ENCODE measurements at places on chromosomes 5 and 9.

- no peak for DNase-seq
Observed at GRCh38 chr9:84207491-84207951, 133.0 kb downstream of the SLC28A3 start.

DNA sequence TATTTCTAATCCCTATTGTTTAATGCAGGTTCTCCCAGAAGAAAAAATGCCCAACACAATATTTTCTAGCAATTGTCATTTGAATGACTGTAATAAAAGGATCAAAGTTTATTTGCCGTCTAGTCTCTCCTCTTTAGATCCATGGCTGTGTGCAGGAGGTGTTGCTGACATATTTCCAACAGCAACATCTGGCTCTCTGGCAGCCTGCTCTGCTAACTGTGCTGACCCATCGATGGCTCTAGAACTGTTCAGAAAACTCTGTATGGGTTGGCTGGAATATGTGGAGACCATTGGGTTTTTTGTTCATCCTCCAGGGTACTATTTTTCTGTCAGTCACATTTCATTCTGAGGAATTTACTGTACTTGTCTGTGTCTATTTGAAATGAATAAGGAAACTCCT lies 202.0 kb upstream of the SLC27A6 start:
- no peak for DNase-seq

GRCh38 chr9:78393340-78393739 lies 96.4 kb downstream of the PSAT1 start:
- no peak for DNase-seq

- DNase-seq, result no peak
Observed at GRCh38 chr5:22614486-22615094, 238.6 kb downstream of the CDH12 start.

DNA sequence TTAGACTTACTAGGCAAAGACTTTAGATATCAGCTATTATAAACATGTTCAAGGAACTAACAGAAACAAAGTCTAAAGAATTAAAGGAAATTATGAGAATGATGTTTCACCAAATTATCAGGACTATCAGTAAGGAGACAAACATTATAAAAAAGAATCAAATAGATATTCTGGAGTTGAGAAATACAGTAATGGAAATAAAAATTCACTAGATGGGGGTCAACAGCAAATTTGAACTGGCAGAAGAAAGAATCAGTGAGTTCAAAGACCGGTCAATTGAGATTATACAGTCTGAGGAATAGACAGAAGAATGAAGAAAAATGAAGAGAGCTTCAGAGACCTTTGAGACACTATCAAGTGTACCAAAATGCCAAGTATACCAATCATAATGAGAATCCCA lies 9.6 kb upstream of the IL13 start:
- DNase-seq, result no peak

DNA sequence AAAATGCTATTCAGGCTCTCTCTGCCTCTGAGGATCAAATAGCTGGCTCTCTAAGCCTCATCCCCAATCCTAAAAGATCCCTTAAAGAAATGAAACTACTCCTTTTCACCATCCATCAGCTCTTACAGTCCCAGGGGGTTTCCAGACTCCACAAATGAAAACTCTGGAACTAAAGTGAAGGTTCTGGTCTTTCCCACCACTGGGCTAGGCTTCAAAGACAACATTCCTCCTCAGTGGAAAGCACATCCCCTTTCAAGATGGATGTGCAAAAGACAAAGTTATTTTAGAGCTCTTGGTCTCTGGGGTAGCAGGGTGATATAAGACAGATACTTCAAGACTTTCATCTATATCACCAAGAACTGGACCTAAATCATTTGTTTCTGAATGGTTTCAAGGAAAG lies 106.9 kb downstream of the DCP2 start:
- no peak for DNase-seq
